ENCODE measurements at places on chromosomes 13 and 19. TPM values are rescaled to one million over a fixed set of nuclear protein-coding genes. Genes with fewer than 3 reads are reported as not detected.

DNA sequence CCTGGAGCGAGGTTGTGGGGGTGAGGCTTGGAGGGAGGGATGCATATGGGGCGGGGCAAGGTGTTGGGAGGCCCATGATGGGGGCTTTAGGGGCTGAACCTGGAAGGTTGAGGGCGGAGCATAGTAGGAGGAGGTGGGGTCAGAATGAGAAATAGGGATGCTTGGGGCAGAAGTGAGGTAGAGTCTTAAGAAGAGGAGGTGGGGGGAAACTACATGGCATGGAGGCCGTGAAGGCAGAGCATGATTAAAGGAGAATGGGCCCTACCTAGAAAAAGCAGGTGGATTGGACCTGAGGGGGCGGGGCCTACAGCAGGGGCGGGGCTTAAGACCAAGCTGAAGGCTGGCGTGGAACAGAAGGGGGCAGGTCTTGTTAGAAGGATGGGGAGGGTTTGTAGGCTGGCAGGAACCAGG is 799 bp downstream of the NR1H2 start:
- no peak for DNase-seq

GRCh38 chr13:40480012-40480914 is 186.2 kb downstream of the FOXO1 start:
- DNase-seq, result no peak

- DNase-seq, result no peak
These were observed 4.0 kb downstream of the ADGRE2 start for GRCh38 chr19:14774373-14774772.

The CCDC169 gene
- 17.8 TPM for total RNA-seq

DNA sequence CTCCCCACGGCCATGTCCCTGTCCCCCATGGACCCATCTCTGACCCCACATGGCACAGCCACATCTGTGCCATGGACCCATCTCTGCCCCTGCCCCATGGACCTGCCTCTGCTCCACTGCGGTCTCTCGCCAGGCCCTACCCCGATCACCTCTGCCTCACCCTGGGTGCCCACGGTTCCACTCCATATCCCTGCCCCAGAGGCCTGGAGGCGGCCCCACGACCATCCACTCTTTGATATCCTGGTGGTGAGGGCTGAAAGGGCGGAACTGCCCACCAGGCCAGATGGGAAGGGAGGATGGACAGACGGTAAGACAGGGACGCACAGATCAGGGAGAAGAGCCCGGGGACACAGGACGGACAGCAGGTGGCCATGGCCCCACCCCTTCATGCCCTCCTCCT is 327 bp downstream of the PTGER1 start:
- DNase-seq, result no peak

GRCh38 chr13:28092431-28092830 is 7.9 kb downstream of the FLT3 start:
- DNase-seq, result no peak

- DNase-seq, result no peak
These were observed 63.7 kb downstream of the CRYL1 start for GRCh38 chr13:20461860-20462532.

The NPAS1 gene
- not detected for total RNA-seq

The PDE4C gene
- 3.0 TPM for total RNA-seq

DNA sequence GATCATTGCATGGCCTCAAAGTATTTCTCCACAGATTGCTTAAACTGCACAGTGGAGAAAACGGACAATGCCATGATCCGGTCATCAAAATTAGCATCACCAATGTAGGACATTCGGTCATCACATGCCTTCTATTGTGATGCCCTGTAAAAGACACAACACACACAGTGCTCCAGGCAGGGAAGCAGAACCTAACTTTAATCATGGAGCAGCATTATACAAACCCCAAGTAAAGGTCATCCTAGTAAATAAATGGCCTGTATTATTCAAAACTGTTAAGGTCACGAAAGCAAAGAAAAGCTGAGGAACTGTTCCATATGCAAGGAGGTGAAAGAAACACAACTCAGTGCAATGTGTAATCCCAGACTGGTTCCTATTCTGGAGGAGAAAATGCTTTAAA is 42.2 kb downstream of the TGDS start:
- no peak for DNase-seq

DNA sequence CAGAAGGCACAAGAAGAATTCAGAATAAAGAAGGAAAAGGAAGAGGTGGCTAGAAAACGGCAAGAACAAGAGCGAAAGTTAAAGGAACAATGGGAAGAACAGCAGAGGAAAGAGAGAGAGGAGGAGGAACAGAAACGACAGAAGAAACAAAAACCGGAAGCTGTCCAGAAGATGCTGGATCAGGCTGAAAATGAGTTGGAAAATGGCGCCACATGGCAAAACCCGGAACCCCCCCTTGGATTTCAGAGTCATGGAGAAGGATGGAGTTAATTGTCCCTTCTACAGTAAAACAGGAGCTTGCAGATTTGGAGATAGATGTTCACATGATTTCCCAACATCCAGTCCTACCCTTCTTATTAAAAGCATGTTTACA is 6.7 kb downstream of the CD209 start:
- DNase-seq, result no peak

The EFNA2 gene
- total RNA-seq, result 0.70 TPM

The CYP4F2 gene
- 2.2 TPM for total RNA-seq

DNA sequence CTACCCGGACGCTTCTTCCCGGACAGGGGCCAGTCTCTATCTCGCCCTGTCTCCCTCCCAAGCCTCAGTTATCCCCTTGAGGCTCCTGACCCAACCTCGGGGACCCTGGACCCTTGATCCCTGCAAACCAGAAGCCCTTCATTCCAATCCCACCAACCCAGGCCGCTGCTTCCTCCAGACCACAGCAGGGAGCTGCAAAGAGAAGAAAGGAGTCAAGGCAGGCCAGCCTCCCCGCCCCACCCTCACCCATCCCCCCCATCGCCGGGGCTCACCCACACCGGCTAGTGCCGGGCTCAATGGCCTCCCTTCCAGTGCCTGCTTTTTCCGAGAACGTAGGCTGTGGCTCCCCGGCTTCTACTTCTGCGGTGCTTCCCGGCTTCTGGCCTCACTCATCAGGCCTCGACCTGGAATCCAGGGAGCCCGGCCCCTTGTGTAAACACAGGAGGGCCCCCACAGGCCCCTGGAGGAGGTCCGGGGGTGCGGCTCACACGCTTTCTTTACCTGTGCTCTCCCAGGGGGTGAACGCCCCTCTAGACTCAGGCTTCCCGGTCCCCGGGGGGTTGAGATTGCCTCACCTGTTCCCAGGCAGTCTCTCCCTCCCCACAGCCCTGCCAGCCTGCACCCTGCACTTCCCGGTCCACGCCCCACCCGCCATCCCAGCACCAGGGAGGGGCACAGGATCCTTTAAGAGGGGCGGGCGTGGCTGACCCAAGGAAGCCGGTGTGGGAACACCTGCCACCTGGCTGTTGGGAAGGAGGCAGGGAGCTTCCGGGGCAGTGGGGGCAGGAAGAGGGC is at the start of gene FAM83E:
TSS of gene FAM83E (minus strand) at position 641 of the 795 bp plus-strand sequence. CDS start 1,704 bp downstream, outside the sequence.
- peak; percentile 86 for DNase-seq

- no peak for DNase-seq
These were observed 24.2 kb downstream of the PPP1R37 start for GRCh38 chr19:45117167-45117594.

GRCh38 chr13:77172650-77173049 is 145.7 kb upstream of the FBXL3 start:
- DNase-seq, result no peak

DNA sequence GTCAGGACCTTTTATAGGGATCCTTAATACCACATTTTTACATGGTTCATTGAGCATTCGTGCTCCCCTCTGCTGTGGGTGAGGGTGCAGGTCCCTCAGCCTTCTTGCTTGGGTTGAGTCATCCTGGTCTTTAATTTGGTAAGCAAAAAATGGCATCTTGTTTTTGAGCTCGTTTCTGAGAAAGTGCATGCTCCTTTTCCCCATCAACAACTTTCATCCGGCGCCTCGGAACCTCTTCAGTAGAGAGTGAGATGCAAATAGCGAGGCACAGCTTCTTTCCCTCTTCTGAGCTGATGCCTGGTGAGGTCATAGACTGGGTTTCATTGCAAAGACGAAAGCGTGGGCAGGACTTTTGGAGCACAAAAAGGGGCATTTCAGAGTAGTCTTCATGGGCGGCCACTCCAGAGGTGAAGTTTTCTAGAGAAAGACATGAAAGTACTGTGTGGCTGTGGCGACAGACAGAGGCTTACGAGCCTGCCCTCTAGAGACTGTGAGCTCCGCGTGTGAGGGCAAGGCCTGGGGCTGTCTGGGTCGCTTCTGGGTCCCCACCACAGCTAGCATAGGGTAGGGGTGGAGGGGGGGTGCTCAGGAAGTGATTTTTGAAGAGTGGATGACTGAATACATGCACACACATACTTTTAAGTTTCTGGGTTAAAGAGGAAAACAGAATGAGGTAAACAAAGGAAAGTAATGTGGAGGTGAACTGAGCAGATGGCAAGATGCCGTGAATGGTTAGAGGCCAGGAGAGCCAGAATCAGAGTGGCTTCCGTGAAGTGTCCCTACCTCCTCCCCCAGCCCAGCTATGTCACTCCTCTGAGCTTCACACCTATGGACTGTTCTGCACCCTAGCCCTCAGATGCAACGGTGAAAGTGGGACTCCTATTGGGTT is 44.3 kb downstream of the BBC3 start:
- no peak for DNase-seq

The RASAL3 gene
- 3.9 TPM for total RNA-seq

- peak; percentile 89 for DNase-seq
These were observed 43.3 kb downstream of the RFX2 start for GRCh38 chr19:6066661-6067646.

The LILRA2 gene
- total RNA-seq, result 2.2 TPM

The TPGS1 gene
- total RNA-seq, result 11.2 TPM

DNA sequence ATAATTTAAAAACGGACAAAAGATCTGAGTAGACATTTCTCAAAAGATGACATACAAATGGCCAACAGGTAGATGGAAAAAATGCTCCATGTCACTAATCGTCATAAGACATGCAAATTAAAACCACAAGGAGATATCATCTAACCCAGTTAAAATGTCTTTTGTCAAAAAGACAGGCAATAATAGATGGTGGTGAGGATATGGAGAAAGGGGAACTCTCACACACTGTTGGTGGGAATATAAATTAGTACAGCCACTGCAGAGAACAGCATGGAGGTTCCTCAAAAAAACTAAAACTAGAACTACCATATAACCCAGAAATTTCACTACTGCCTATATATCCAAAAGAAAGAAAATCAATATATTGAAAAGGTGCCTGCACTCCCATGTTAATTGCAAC is 37.9 kb downstream of the OR10H4 start:
- DNase-seq, result no peak

DNA sequence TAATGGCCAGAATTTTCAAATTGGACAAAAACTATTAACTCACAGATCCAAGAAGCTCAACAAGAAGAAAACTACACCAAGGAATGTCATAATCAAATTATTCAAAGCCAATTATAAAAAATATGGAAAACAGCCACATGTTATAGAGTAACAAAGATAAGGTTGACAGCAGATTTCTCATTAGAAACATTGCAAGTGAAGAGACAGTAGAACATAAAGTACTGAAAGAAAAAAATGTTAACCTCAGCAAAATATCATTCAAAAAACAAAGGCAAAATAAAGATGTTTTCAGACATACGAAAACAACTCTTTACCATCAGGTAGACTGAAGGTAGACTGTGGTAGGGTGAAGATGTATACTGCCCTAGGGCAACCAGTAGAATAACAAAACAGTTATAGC is 83.4 kb downstream of the KCNRG start:
- DNase-seq, result no peak

GRCh38 chr19:5466814-5467291 is 11.6 kb downstream of the ZNRF4 start:
- peak; percentile 72 for DNase-seq
